ENCODE measurements at places on chromosomes 3 and 15.

- DNase-seq = no peak
These were observed 7.2 kb downstream of the RTF1 start for GRCh38 chr15:41423979-41424659.

GRCh38 chr15:69475769-69476358 is 23.2 kb downstream of the RPLP1 start:
- peak; percentile 75 for DNase-seq

GRCh38 chr3:157134620-157135191 is 25.2 kb downstream of the CCNL1 start:
- DNase-seq = peak; percentile 38

- no peak for DNase-seq
These were observed 385.9 kb upstream of the BCHE start for GRCh38 chr3:166223120-166223519.

GRCh38 chr3:78794431-78794830 is 973.4 kb downstream of the ROBO1 start:
- DNase-seq = no peak

- peak; percentile 51 for DNase-seq
These were observed 489 bp downstream of the GMPPB start for GRCh38 chr3:49723296-49723627.

- DNase-seq = no peak
These were observed 1.0 kb downstream of the IQSEC1 start for GRCh38 chr3:13072239-13072599.

- DNase-seq = no peak
These were observed 44.6 kb downstream of the NME9 start for GRCh38 chr3:138284957-138285477.

- DNase-seq = no peak
These were observed 3.0 kb upstream of the ZNF280D start for GRCh38 chr15:56736308-56736707.

DNA sequence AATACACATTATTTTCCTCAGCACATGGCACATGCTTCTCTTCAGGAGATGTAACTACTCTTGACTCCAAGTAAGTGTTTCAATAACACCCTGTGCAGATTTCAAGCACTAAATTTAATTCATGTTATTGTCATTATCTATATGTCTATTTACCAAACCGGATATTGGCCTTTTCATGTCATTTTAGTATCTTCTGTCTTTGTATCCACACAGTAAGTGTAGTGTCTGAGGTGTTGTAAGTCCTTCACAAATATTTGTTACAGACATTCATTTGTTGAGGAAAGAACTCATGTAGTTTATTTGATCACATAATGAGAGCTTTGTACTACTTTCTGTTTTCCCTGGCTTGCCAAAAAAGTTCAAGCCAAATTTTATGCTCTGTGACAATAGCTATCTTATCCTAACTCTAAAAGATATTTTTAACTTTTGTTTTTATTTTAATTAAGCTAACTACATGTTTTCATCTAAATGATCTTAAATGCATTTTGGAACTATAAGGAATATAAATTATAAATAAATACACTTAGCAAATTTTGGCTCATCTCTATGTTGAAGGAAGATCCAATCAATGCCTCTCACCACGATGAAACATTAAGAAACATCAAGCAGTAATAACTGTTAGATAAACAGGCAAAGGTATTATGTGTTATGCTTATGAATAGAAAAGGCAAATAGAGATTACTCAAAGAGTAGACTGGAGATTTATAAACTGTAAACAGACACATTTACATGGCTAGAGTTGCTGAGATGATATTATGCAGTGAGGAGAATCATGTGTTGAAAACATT is 48.3 kb downstream of the SPTSSB start:
- no peak for DNase-seq

DNA sequence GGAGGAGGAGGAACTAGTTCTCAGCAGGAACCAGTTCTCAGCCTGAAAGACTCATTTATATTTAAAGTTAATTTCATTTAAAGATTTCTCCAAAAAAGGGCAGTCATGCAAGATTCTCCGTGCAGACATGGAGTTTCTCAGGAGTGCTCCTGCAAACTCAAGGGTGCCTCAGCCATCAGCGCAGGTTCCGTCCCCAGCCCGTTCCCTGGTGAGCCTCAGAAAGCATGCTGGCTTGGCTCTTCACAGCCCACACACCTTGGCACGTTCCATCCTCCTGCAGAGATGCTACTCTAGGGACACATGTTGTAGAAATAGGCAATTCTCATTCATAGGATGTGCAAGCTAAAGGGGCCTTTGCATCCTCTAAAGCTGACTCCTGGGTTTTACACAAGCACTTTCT is 123.0 kb downstream of the LIPC start:
- no peak for DNase-seq

DNA sequence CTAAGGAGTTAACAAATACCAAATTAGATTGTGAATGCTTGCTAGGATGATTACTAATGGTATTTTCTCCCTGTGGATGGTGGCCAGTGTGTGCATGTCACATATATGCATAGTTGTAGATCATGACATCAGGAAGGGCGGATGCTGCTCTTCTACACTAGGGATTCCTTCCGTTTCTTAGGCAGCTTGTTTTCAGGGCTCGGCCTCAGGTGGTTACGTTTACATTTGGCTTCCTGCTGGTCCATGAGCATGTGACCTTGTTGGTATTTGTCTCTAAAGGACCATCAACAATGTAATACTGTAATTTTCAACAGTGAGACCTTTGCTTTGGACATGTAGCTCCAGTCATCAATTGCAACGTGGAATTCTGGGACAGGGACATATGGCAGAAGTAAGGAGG is 221.4 kb downstream of the NR1D2 start:
- no peak for DNase-seq

DNA sequence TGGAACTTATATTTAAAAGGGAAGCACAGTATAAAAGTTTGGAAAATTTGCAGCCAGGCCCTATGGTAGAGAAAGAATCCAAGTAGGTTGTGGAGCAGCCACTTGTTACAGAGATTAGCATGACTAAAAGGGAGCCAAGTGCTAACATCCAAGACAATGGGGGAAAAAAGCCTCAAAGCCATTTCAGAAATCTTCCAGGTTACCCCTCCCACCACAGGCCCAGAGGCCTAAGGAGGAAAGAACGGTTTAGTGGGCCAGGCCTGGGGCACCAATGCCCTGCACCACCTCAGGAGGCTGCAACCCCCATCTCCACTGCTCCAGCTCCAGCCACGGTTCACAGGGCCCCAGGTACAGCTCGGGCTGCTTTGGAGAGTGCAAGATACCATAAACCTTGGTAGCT is 69.9 kb downstream of the IGF2BP2 start:
- no peak for DNase-seq

- no peak for DNase-seq
These were observed 7.7 kb downstream of the ALDH1A3 start for GRCh38 chr15:100887211-100887913.

GRCh38 chr15:64152507-64153387 is 1.2 kb downstream of the SNX22 start:
- DNase-seq = no peak

GRCh38 chr15:97615114-97615513 is 345.4 kb upstream of the ARRDC4 start:
- DNase-seq = no peak

- no peak for DNase-seq
These were observed 5.5 kb upstream of the CTSH start for GRCh38 chr15:78950343-78950742.

- no peak for DNase-seq
These were observed 36.2 kb downstream of the ZPLD1 start for GRCh38 chr3:102471001-102471400.

DNA sequence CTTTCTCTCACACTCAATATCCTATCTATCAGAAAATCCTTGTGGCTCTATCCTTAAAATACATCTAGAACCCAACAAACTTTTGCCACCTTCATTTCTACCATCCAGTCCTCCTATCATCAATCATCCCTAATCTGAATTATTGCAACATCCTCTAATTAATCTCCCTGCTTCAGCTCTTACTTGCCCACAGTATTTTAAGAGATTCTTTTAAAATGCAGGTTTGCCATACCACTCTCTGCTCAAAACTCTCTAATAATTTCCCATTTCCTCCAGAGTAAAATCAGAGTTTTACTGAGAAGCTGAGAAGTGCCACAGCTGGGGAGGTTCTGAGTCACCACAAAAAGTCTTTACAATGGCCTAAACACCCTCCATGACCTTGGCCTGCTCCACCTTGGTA is 234.3 kb upstream of the ZPLD1 start:
- DNase-seq = no peak

GRCh38 chr15:90706394-90707327 is 10.5 kb upstream of the BLM start:
- DNase-seq = no peak

DNA sequence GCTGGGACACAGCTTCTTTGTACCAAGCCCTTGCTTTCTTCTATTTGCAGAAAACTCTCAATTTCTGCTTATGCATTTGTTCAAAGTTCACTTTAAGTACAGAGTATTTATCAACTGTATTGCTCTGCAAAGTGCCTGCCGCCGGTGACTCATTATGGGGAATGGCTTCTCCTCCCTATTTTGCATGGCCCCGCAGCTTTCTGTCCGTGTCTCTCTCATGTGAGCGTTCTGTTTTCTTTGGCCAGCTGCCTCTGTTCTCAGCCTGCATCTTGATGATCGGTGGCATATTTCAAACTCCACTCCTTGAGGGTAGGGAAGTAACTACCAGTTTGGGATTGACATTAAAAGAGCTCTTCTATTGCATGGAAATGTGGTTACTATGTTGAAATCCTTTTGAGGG is 28.6 kb upstream of the ST8SIA2 start:
- DNase-seq = no peak

DNA sequence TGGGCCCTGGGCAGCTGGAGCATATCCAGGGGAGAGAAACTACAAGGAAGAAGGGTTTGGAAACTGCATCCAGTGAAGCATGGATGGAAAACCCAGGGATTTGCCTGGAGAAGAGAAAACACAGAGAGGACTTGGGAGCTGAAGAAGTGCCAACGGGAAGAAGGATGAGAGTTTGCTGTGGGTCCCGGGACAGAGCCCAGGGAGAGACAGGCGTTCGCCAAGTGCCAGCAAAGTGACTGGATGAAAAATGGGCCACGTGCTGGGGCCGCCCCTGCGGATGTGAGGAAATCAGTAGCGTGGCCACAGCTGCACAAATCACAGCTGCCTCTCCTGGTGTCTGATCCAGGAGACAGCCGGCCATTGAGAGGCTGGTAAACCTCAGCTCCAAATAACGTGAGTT is 70.4 kb downstream of the HES1 start:
- DNase-seq = no peak

DNA sequence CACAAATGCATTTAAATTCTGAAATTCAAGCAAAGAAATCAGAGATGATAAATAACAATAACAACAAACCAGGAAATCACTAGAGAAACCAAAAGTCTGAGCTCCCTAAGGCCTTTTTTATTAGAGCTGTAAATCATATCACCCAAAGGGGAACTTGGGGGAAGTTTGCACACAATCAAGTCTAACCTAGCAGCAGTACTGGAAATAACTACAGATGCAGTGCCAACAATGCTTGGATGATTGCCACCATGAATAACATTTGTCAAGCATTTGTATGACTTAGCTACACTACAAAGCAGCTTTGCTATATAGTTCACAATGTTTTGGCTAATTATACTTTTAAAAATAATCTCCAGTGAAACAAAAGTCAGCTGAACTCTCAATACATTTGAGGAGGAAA is 27.8 kb downstream of the SHQ1 start:
- no peak for DNase-seq

DNA sequence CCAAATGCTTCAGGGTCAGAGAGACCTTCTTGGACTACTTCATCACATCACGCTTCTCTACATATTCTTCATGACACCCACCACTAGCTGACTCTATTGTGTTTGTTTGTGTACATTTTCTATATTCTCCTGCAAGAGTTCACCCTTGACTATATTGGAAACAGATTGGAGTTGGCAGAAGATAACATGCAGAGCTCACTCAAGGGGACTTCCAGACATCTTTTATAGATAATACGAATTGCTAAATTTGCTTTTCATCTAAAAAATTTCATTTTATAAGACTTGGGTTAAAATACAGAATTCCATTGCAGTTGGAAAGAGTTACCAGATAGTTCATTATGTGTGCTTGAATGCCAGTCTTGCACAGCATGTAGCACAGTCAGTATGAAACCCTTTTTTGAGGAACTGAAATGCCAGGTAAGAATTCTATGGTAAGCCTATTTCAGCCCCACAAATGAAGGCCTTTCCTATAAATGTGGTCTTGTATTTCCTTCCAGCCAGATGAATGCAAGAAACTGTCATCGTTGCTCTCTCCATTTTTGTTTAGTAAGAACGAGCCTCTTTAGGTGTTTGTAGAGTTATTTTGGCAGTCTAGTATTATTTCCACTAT is 177.6 kb downstream of the GHSR start:
- DNase-seq = no peak

DNA sequence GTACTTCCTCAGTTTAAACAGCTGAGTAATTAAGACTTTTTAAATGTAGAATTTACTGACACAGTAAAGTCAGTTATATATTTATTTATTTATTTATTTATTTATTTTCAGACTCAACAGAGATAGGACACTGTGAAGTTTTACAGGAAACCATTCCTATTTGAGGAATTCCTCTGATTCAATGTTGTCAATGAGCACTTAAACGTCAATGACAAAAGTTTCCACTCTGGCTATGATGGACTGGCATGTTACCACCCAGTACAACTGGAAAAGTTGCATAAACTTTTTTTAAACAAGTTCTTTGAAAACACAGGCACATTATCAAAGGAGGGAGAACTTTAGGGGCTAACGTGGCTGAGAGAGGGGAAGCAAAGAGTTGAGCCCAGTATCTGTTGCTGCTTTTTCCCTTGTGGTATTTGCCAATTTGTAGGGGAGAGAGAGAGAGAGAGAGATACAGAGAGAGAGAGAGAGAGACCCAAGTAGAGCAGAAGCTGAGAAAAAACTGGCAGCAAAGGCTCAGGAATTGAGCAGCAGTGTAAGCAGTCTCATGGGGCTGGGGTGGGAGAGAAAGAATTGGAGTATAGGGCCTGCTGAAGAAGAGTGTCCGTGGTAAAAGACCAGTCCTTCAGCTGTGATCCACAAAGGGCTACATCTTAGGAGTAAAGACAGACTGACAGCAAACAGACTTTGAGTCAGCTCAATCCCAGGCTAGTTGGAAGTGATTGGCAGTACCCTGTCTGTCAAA is 18.3 kb upstream of the ACTC1 start:
- DNase-seq = no peak

DNA sequence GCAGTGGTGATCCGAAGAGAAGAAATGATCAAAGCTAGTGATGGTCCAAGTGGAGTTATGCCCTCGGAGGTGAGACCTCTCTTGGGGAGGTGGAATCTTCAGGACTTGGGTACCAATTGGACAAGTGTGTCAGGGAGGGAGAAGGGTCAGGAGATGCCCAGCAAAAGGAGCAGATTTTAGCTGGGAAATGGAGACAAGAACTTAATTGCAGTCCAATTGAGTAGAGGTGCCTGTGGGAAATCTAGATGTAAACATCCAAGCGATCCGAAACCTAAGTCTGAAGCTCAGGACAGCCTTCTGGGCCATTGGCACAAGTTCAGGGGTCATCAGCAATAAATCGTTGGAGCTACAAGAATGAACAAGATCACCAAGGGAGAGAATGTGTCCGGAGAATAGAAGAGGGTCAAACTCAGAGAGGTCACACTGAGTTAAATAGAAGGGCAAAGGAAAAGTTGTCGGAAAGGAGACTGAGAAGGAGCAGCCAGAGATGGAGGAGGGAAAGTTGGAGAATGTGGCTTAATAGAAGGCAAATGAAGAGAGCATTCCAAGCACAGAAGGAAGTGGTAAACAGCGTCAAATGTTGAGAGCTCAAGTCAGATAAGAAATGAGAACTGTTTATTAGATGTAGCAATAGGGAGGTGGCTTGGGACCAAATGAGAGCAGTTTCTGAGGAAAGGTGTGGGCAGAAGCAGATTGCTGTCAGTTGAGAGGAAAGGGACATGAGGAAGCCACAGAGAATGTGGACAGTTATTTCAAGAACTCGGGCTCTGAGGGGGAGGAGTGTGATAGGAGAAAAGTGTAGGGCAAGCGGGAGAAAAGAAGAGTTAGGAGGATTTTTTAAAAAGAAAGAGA is 64.2 kb upstream of the FNDC3B start:
- DNase-seq = no peak

All from CD4-positive, alpha-beta T cell treated with Interleukin-2 at 100 ng/mL for 4 hours (primary cell).